ENCODE measurements at places on chromosomes 1 and 21. TPM values are rescaled to one million over a fixed set of nuclear protein-coding genes. Genes with fewer than 3 reads are reported as not detected.

TFF2 gene
- total RNA-seq, result 2.8 TPM

C8A gene
- not detected for total RNA-seq

CNTN2 gene
- not detected for total RNA-seq

SLFNL1 gene
- total RNA-seq, result not detected

ARID1A gene
- total RNA-seq, result 45.4 TPM

SLC22A15 gene
- total RNA-seq, result 4.7 TPM

ST6GALNAC3 gene
- 3.4 TPM for total RNA-seq

CCDC24 gene
- total RNA-seq, result 6.9 TPM

ISG15 gene
- 29.1 TPM for total RNA-seq

RAP1GAP gene
- 0.69 TPM for total RNA-seq

RAB25 gene
- not detected for total RNA-seq

HLX gene
- 5.8 TPM for total RNA-seq

CRYBG2 gene
- 0.03 TPM for total RNA-seq

TAS1R3 gene
- 0.56 TPM for total RNA-seq

GSTM2 gene
- total RNA-seq, result 2.9 TPM

MT1HL1 gene
- total RNA-seq, result not detected

ZNF436 gene
- 7.5 TPM for total RNA-seq

TEX50 gene
- not detected for total RNA-seq

KCND3 gene
- total RNA-seq, result 0.11 TPM

COL16A1 gene
- total RNA-seq, result 59.6 TPM

PM20D1 gene
- not detected for total RNA-seq

SERTAD4 gene
- 37.4 TPM for total RNA-seq

PRDM16 gene
- total RNA-seq, result not detected

ITLN2 gene
- total RNA-seq, result 0.15 TPM

Data from A375 (cell line).